ENCODE measurements at places on chromosomes 4 and X.

DNA sequence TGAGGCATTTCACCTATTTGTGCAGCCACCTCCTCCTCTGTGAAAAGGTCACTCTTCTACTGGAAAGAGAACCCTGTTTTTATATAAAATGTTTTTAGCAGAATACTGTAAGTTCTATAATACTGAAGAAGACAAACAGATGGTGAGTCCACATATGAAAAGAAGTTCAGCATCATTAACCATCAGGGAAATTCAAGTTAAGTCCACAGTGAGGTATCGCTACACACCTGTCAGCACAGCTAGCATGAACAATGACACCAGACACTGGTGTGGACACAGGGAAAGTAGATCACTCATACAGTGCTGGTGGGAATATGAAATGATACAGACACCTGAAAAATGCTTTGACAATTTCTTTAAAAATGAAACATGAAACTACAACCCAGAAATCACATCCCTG lies 133.0 kb downstream of the MAD2L1 start:
- DNase-seq, result no peak

GRCh38 chr4:157072002-157072401 lies 3.9 kb upstream of the GLRB start:
- no peak for DNase-seq

GRCh38 chr4:175127314-175127713 lies 209.2 kb downstream of the ADAM29 start:
- no peak for DNase-seq

- DNase-seq, result no peak
Measured at GRCh38 chrX:83771664-83772063, 89.3 kb upstream of the CYLC1 start.

- peak; percentile 34 for DNase-seq
Measured at GRCh38 chrX:45322382-45322781, 121.7 kb upstream of the DIPK2B start.

- no peak for DNase-seq
Measured at GRCh38 chrX:49695276-49696180, at the start of gene PAGE1. TSS of gene PAGE1 (minus strand) at chrX:49695984. CDS start at chrX:49694770, 1,214 bp downstream.

GRCh38 chrX:77953302-77953701 lies 16.1 kb downstream of the PGAM4 start:
- DNase-seq, result no peak

DNA sequence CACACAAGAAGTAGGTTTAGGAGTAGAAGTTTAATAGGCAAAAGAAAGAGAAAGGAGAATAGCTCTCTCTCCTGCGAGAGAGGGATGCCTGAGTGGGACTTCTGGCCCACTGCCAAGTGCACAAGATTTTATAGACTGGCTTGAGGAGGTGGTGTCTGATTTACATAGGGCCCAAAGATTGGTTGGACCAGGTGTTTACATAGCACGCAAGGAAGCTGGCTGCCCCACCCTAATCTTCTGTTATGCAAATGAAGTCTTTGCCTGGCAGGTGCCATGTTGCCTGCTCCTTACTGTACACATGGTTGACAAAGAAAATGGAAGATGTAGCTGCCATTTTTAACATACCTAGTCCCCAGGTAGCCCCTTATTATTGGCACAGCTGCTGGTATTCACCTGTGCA lies 170.8 kb upstream of the GATB start:
- no peak for DNase-seq

DNA sequence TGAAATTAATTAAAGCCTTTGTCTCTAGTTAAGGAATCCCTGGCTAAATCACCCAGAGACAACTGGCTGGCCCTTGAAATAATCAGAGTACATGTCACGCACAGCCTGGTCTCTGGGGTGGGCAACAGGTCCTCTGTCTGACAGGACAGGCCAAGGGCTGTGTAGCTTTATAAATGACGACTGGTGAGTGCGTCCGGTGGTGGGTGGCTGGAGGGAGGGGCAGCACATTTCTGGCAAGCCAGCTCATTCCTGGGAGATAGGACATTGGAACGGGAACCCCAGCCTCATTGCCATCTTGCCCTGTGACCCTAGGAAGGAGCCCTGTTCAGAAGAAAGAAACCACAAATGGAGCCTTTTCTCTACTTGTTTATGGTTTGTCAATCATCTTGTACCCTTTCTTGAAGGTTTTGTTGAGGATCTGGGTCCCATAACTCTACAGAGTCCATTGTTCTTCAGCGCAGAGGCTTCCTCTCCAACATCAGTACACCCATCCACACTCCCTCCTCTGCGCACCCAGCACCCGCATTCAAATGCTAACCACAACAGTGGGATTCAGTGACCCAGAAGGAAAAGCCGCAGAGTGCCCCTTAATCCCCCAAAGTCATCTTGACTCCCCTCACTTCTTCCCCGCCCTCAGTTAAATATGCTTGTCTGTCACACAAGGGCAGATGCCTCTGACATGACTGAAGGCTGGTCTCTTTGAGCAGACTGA lies 368.1 kb downstream of the UNC5C start:
- no peak for DNase-seq

- DNase-seq, result no peak
Measured at GRCh38 chr4:1622956-1623355, 61.2 kb downstream of the FAM53A start.

GRCh38 chr4:14152834-14153519 lies 525.5 kb upstream of the BOD1L1 start:
- no peak for DNase-seq

- DNase-seq, result no peak
Measured at GRCh38 chr4:147550626-147551246, 66.5 kb upstream of the TMEM184C start.

DNA sequence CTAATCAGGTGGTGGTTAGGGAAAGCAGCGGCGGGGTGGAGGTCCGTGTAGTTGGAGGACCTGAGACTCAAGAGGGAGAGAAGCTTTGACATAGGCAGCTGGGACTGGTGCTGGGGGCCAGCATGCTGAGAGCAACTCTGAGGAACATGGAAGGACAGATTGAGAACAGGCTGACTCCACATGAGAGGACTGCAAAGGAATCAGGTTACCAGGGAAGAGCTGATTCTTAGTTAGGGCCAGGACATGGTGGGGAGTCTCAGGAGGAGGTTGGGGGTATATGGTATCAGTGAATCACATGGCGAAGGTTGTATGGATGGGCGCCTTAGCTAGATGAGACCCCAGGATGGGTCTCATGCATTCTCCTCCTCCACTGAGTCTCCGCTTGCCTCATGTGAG lies 264.0 kb upstream of the BOD1L1 start:
- DNase-seq, result no peak

GRCh38 chrX:102976286-102976685 lies 39.2 kb downstream of the RAB40AL start:
- no peak for DNase-seq

- DNase-seq, result no peak
Measured at GRCh38 chrX:53637479-53637878, 49.0 kb downstream of the HUWE1 start.

DNA sequence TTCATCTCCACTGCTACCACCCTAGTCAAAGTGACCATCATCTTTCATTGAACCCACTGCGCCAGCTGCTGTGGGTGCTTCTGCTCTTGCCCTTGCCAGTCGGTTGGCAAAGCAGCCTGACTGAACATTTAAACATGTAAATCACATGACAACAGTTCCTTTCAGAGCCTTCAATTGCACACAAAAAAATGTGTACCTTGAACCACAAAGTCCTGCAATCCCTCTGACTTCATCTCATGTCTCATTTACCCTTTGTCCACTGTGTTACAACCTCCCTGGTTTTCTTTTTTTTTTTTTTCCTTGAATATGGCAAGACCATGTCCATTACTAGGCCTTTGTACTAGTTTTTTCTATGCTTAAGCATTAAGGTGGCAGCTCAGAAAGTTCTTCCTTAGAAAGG lies 183.5 kb downstream of the GBA3 start:
- DNase-seq, result no peak

DNA sequence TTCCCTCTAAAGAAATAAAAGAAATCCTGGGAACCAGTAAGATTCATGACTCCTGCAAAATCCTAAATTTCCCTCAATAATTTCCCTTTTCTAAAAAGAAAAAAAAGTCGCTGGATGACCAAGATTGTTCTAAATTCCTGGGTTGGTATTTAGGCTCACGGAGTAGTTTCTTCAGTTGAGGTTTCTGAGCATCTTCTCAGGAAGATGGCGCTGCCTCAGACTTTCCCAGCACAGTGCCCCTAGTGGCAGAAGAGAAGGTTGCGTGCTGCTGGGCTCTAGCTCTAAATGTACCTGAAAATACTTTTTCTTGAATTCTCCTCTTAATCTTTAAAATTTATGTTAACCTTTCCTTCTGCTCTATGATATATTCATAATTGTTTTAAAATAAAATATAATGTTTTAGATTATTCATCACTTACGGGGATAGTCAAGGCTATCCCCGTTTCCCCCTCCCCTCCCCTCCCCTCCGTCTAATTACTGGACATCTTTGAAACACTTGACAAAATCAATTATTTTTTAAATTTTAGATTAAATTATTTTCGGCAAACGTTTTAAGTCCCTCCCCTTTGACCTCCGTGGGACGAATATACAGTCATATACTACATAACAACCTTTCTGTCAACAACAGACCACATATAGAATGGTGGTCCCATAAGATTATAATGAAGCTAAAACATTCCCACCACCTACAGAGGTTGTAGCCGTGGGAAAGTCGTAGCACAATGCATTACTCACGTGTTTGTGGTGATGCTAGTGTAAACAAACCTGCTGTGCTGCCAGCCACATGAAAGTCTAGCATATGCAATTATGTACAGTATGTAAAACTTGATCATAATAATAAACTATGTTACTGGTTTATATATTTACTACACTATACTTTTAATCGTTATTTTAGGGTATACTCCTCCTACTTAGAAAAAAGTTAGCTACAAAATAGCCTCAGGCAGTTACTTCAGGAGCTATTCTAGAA lies 41.0 kb upstream of the GATB start:
- peak; percentile 31 for DNase-seq

GRCh38 chr4:15145709-15146108 lies 143.4 kb downstream of the CPEB2 start:
- no peak for DNase-seq

DNA sequence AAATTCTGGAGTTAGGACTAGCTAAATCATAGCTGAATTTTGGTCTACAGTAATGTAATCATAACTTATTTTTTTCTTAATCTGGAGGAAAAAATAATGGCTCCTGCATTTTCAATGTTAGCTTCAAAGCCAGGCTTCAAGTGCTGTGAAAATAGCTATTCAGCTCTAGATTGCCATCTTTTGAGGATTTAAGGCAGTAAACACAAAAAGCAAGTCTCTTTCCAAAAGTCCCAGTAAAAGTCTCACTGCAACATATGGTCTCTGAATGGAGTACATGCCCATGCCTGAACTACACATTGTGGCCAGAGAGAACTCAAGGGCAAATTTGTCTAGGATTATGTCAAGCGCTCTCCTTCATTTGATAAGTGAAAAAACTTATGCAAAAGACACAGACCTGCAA lies 720.9 kb downstream of the FSTL5 start:
- no peak for DNase-seq

DNA sequence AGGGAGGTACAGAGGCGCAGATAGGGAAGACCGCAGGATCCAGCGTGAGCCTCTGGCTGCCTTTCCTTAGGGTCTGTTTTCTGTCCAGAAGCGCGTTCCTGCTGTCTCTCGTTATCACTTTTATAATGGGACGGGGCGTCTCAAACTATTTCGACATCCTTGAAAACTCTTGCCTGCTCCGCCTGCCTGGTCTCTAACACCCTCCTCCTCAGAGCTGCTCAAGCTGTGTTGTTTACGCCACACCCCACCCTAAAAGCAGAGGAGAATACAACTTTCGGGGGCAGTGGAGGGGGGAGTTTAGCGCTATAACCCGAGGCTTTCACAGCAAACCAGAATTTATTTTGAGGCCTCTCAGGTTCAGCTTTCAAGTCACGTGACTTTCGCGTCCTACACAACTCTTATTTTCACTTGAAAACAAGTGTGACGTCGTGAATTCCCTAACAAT lies 646 bp upstream of the FAM3A start:
- no peak for DNase-seq

GRCh38 chr4:87224141-87224923 lies 3.9 kb upstream of the KLHL8 start:
- no peak for DNase-seq

DNA sequence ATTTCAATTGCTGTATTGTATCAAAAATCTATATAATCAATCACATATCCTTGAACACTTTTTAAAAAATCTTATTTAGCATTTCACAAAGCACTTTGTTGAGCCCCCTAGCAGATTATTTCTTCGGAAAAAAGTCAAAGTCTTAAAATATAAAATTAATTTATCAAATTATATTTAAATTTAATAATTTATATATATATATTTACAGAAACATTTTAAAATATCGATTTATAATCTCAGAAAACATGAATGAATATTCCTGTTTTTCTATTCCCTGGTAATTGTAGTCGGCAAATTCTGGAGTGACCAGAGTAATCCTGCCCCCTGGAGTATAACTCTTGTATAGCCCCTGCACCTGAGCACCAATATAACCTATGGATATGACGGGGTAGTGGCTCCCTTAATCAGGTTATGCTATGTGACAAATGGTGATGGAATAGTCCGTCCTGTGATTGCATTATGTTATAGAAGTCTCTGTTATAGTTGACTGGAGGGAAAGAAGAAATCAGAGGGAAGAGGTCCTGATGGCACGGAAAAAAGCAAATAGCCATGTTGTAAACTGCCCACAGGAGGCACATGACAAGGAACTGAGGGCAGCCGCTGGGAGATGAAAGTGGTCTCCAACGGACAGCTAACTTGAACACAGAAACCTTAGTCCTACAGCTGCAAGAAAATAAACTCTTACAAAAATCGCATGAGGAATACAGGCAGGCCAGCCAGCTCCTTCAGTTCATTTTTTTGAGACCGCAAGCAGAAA lies 1092.3 kb downstream of the ARAP2 start:
- DNase-seq, result no peak

GRCh38 chrX:139784807-139785206 lies 76.8 kb upstream of the MCF2 start:
- no peak for DNase-seq

DNA sequence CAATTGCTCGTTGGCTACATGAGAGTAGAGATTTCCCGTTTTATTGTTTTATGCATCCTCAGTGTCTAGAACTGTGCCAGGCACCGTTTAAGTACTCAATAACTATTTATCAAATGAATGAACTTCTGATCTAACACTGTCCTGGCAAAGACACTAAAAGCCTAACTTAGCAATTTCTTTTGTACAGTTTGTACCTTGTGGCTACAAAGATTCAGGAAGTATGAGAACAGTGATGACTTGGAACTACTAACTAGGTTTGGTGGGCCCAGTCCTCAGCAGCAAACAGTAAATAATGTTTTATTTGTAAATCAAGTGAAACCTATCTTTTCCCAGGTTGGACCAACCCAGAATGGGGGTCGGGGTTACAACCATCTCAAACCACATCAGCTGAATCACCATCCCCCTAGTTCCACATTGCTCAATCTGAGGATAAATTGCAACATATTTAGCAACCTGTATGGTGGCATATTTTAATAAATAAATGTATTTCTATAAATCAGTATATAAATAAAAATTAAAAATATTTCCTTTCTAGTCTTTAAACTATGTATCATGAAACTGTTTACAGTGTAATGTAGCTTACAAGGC lies 12.3 kb upstream of the SCRG1 start:
- no peak for DNase-seq

DNA sequence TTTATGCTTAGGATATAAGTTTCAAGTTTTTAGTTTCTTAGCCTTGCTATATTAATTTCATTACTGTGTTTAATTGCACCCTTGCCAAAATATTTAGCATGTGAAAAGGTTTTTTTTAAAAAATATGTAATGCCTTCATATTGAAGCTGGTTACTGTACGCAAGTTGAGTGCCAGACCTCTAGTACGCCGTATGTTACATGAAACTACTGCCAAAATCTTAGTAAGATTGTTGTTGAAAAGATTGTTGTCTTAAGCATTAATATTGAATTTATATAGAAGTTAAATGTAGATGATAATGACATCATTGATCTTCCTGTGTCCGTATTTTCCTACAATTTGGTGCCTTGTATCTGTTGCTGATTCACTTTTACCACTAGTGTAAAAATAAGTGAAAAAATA lies 37.1 kb downstream of the FAM133A start:
- DNase-seq, result no peak
